ENCODE measurements at places on chromosomes 7 and 10. TPM values are rescaled to one million over a fixed set of nuclear protein-coding genes. Genes with fewer than 3 reads are reported as not detected.

GRCh38 chr7:91945476-91945875, 4.8 kb downstream of the AKAP9 start:
- DNase-seq, result no peak

DNA sequence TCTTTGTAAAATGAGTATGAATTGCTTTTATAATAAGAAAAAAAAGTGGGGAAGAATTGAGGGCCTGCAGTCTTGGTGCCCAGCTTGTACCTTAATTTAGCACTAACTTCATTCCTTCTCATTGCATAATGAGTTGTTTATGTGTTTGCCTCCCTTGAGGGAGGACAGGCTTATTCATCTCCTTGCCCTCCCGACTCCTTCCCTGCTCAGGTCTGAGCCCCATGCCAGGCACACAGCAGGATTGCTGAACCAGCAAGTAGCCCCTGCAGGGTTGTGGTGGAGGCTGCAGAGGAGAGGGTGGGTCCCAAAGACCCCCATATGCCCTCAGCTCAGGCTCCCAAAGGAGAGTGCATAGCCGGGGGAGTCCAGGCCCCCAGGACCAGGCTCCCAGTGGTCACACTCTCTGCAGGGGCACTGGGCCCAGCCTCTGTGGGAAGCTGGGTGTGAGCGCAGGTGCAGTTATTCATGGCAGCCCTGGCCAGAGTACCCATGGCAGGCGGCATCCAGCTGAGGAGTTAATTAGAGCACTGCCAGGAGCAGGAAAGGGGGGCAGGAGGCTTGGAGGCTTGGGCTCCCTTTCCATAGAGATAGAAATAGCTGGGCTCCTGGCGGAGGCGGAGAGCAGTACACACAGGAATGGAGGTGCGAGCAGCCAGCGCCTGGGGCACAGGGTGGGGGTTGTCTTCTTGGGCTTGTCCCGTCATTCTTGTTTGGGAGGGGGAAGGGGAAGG, 28.2 kb upstream of the GOLGA7B start:
- no peak for DNase-seq

DNA sequence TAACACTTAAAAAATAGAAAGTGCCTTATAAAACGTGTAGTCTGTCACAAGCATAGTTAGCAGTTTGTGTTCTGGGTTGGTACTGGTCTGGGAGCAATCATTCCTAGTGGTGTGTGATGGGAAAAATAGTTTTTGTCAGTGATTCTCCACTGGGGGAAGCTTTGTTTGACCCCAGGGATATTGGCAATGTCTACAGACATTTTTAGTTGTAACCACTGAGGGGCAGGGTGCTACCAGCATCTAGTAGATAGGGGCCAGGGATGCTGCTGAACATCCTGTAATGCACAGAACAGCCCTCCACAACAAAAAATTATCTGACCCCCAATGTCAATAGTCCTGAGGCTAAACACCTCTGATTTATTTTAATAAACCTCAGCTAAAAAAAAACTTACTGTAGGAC, 51.6 kb upstream of the CREB5 start:
- DNase-seq, result no peak

- no peak for DNase-seq
Observed at GRCh38 chr7:33624215-33624614, 281.1 kb upstream of the BMPER start.

DNA sequence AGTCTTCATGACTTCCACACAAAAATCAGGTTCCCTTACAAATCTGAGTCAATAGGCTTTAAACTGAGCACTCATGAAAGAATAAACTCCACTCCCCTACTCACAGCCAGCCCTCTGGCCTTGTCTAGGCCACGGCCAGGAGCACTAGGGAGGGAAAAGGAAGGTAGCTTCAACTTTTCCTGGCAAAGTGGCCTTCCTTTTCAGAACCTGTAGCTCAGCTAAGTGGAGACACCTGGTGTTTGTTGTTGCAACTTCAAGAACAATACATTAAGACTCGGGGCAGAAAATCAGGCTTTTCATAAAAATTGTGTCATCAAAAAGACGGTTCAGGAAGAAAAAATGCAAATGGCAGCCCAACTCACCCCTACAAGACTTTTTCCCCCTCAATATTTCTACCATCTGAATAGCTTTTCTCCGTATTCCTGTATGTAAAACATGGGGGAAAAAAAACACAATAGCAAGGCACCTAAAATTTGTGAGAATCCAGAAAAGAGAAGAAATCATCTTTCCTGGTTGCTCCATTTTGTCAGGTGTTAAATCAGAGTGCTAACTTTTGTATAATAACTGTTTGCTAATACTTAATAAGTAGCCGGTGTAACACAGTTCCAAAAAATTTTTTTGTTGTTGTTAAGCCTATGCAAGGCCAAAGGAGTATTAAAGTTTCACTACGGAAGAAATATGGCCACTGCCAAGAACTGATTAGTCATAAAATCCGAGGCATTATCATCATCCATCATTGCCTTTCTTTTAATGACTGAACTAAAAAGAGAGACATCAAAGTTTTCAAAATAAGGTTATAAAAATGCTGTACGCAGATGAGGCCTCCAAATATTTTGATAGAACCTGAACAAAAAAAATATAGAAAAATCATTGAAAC, 66.2 kb upstream of the ARID5B start:
- DNase-seq, result no peak

Gene INHBA
- total RNA-seq, result 0.12 TPM

Gene HOXA7
- not detected for total RNA-seq
